ENCODE measurements at places on chromosomes 6 and 20.

DNA sequence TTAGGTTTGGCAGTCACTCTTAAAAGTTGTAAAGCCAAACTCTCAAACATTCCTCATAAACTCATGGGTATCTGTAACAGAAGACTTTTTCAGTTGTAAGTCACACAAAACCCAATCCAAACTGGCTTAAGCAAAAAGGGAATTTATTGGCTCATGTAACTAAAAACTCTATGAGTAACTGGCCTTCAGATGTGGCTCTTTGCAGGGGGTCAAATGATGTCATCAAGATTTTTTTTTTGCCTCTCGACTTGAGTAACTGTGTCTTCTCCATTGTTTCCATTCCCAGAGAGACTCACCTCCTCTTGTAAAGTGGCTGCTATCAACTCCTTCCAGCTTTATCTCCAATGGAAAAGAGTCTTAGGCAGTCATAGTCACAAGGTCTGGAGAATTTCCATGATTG is 645.0 kb downstream of the DHX35 start:
- DNase-seq = no peak

- no peak for DNase-seq
Observed at GRCh38 chr6:168154263-168154917, 75.4 kb upstream of the FRMD1 start.

DNA sequence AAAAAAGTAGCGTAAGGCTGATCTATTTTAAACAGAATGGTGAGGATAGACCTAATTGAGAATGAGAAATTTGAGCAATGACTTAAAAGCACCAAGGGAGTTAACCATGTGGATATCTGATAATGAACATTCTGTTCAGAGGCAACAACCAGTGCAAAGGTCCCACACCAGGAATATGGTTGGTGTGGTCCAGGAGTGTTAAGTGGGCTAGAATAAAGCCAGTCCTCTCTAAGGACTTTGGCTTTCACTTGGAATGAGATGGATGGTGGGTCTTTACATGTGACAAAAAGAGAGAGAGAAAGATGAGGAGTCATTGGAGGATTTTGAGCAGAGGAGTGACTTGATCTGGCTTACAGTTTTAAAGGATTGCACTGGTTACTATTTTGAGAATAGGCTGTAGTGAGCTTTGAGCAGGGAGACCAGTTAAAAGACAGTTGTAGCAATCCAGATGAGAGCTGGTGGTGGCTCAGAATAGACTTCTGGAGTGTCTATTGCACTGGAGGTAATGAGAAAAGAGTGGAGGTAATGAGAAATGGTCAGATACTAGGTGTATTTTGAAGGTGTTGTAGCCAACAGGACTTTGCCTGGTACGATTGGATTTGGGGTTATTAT is 89.8 kb downstream of the SCAF8 start:
- no peak for DNase-seq

DNA sequence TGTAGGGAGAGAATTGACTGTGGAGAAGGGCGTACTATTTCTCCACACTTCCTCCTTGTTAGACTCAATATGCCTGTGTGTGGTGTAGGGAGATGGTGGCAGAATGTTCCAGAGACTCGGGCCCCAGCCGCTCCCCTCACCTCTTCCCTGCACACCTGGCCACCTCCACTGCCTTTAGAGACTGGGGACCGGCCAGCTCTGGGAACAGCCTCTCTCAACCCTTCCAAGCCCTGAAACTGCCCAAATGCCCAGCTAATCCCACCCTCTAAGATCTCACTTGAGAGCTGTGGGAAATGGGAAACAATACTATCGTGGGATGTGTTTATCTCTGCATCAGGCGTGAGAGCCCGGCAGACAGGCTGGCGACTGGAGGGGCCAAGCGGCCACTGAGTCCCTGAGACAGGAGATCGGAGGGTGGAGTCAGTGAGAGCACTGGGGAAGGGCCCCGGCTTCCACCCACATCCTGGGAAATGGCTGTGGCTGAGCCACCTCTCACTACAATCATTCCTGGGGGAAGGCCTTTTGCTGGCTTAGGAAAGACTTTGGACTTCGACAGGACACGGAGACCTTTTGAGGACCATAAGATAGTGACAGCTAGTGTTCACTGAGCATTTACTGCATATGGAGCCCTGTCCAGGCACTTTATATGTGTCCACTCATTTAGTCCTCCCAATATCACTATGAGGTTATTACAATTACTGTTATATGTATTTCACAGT is 31.0 kb upstream of the MRPS18A start:
- no peak for DNase-seq

- DNase-seq = no peak
Observed at GRCh38 chr6:11637266-11637665, 99.7 kb downstream of the TMEM170B start.

DNA sequence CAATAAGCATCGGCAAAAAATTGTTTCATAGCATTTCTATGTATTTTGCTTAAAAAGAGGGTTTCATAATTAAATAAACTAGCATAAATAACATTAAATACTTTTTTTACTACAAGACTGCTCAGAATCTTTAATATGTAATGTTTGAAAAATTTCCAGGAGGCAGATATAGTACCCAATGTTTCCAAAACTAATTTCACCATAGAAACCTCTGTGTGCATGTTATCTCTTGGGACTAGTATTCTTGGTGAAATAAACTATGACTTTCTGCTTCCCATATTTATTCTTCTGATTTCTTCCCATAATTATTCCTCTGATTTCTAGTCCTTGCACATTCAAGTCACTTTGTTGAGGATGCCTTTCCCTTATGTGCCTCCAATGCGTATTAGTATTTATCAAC is 94.5 kb downstream of the PTPRK start:
- no peak for DNase-seq

DNA sequence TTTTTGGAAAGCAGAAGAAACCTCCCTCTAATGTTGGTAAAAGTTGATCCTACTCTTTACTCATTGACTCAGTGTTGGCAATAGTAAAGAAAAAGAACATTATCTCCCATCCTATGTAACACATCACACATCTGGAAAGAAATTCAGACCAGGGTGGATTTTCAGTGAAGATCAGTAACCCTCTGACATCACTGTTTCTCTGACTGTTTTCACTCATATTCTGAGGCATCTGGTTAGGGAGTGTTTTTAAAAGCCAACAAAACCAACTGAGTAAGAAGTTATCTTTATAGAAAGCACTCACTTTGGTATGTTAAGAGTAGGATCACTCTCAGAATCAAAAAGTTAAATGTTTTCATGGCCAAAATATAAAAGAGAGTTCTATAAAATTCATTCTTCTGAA is 143.6 kb downstream of the DST start:
- DNase-seq = no peak

DNA sequence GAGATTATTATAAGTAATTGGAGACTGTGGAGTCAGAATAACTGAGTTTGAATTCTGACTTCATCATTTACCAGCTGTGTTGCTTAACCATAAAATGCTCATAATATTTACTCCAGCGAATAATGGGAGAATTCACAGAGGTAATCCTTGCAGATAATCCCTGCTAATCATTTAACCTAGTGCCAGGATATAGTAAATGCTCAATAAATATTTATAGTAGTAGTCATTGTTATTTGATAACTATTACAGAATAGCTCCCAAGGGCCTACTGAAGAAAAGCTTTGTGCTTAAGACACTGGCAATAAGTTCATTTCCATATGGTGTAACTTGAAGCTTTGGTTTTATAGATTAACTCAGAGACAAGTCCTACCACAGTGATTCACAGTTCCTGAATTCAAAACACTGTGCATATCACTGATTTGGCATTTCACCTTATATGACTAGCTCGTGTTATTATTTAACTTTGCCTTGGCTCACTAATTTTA is 208.8 kb upstream of the PLCB4 start:
- no peak for DNase-seq

DNA sequence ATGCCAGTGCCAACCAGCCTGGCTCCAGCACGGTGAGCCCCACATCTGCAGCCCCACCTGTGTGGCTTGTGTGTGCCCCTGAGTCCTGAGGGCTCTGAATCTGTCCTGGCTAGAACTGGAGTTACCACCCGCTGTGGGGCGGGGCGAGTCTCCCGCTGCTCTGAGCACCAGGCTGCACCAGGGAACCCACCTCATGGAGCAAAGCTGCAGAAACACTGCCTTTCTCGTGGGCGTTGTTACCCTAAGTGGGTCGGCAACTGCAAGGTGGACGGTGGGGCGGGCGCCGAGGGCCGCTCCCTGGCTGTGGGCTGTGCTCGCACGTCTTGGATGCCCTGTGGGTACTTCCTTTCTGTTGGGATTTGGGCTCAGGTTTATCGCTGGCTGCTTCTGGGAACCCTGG is 12.7 kb upstream of the ZBTB46 start:
- no peak for DNase-seq

DNA sequence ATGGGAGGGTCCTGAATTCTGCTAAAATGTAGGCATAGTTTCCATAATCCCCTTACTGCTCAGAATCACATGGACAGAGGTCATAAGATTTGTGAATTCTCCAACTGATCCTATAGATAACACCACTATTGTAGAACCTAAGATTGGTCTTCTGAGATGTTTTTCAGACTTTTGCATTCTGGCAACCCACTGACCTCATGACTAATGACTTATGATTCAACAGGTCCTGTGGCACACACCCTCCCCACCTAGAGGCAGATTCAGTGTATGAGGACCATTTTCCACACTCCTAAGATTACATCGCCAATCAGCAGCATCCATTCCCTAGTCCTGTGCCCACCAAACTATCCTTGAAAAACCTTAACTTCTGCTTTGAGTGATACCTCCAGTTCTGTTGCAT is 207.2 kb downstream of the BTBD9 start:
- no peak for DNase-seq

GRCh38 chr20:50788045-50788991 is 6.5 kb upstream of the BCAS4 start:
- DNase-seq = no peak

Data from NCI-H1436 treated with DMSO at 0.1 percent for 48 hours (cell line).